ENCODE measurements at places on chromosomes 4 and X.

- DNase-seq: no peak
Observed at GRCh38 chrX:118548841-118549240, 53.2 kb downstream of the DOCK11 start.

GRCh38 chrX:118239178-118239870, 106.6 kb upstream of the WDR44 start:
- DNase-seq: no peak

DNA sequence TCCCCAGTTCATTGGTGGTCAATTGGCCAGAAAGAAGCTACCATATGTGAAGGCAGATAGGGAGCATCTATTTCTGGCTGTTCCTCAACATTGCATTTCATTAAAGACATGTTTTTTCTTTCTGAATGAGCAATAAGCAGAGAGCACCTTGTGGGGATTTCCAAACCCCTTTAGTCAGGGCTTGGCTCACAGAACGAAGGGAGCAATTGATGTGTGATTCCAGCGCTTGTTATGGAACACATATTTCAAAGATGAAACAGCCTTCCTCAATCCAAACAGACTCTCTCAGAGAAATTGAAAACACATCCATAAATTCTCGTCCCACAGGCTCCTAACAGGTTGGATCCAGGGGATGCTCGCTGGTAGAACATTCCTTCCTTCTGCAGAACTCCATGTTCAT, 84.1 kb downstream of the CLCN4 start:
- DNase-seq: no peak

DNA sequence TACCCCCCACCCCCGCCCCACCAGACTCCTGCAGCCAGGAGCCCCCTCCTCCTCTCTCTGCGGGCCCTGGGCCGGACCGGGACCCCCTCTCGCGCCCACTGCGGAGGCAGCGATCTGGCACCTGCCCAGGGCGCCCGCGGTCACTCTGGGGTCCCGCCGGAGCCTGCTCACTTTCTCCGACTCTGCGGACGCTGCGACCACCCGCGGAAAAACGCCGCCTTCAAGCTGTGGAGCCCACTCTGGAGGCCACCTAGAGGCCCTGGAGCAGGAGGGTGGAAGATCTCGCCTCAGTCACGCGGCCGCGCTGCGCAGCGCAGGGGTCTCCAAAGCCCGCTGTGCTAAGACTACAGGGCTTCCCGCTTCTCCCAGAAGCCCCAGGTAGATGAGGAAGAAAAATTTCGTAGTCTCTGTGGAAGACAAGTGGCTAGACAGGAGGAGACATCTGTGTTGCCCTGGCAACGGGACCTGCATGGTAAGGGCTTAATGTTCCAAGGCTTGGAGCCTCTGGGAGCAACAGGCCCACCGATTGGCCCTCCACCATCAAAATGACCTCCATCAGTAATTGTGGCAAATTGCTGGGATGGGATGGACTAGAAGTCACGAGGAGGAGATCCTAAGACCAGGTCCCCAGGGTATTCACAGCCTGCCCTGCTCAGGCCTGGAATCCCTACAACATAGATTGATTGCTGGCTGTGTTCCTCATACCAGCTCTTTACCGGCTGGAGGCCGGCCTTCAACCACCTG, at the start of gene PNMA6F:
Gene PNMA6F, minus strand, starts transcription at position 387 of the 744 bp plus-strand sequence. CDS start 1,093 bp downstream, outside the sequence.
- no peak for DNase-seq

GRCh38 chr4:4680758-4681157, 138.9 kb upstream of the STX18 start:
- no peak for DNase-seq

DNA sequence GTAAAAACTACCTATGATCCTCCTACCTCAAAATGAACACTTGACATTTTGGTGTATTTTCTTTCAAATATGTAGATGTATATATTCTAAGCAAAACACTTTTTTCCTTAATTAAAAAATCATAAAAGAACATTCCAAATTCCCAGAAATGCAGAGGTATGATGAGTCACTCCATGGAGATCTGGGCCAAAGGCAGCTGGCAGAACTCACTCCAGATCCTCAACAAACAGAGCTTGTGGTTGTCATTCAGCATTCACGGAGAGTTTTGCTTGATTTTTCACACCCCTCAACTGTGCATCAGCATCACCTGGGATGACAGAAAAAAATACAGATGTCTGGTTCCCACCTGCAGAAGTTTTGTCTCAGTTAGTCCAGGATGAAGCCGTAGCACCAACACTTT, 144.6 kb downstream of the KIT start:
- DNase-seq: no peak

DNA sequence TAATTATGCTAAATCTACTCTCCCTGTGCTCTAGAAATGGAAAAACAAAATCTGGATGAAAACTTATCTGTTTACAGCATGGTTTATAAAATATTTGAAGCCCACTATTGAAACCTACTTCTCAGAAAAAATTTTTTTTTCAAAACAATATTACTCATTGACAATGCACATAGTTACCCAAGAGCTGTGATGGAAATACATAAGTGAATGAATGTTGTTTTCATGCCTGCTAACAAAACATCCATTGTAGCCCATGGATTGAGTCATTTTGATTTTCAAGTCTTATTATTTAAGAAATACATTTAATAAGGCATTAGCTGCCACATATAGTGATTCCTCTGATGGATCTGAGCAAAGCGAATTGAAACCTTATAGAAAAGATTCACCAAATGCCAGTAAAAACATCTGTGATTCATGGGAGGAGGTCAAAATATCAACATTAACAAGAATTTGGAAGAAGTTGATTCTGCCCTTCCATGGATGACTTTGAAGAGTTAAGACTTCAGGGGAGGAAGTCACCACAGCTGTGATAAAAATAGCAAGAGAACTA, 144.7 kb upstream of the HHIP start:
- DNase-seq: no peak

GRCh38 chrX:118550792-118551191, 55.2 kb downstream of the DOCK11 start:
- DNase-seq: no peak

DNA sequence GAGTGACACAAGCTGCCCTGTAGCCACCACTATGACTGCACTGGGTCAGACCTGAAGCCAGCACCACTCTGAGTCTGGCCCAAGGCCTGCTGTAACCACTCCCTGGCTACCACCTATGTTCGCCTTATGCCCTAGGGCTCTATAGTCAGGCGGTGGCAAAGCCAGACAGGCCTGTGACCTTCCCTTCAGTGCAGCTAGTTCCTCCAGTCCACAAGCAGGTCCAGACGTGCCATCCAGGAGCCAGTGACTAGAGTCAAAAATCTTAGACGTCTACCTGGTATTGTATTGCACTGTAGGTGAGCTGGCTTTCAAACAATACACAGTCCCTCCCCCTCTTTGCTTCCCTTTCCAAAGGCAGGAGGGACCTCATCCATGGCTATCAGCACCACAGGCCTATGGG, 54.0 kb upstream of the RNF128 start:
- DNase-seq: no peak
